ENCODE measurements at places on chromosomes 6 and 20.

DNA sequence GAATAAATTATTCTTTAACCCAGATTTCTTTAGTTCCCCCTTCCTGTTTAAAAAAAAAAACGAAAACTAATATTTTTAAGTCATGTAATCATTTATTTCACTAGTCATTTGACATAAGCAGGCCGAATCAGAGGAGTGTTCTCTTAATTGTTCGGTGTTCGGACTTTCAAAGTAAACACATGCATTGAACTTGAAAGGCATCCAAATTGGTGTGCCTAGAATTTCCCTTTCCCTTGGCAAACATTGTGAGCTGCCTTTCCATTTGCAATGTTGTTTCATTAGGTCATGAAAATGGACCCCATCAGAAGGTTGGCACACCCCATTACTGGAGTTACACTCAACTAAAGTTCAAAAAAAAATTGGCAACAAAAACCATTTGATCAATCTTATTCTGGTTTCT is 283.0 kb upstream of the MARCKS start:
- no peak for DNase-seq

DNA sequence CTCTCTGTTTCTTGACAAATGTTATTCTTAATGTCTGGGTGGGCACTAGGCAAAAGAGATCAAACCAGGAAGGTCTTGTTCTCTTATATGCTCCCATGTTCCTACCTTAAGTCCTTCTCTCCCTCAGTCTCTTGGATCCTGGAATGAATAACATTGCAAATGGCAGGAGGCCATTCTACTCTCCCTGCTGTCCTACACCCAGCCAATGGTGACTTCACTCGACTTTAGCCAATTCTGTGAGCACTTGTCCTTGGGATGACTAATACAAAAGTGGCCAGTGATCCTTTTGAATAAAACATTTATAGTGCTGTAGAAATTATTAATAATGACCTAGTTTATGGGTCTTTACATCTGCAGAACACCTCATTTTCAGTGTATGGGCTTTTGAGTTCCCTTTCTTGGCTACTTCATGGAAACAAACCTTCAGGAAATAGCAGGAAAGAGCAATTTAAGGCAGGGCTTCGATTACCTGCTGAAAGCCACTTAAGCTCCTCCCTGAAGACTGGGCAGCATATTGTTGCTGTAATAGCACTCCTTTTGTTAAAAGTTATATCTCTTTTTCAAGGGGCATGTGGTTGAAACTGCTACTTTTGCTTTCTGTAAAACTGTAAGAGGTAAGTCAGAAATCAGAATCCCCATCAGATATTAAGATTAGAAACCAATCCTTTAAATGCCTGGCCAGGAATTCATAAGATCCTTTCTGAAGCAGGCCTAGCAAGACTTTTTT is 10.5 kb downstream of the OTOR start:
- no peak for DNase-seq

DNA sequence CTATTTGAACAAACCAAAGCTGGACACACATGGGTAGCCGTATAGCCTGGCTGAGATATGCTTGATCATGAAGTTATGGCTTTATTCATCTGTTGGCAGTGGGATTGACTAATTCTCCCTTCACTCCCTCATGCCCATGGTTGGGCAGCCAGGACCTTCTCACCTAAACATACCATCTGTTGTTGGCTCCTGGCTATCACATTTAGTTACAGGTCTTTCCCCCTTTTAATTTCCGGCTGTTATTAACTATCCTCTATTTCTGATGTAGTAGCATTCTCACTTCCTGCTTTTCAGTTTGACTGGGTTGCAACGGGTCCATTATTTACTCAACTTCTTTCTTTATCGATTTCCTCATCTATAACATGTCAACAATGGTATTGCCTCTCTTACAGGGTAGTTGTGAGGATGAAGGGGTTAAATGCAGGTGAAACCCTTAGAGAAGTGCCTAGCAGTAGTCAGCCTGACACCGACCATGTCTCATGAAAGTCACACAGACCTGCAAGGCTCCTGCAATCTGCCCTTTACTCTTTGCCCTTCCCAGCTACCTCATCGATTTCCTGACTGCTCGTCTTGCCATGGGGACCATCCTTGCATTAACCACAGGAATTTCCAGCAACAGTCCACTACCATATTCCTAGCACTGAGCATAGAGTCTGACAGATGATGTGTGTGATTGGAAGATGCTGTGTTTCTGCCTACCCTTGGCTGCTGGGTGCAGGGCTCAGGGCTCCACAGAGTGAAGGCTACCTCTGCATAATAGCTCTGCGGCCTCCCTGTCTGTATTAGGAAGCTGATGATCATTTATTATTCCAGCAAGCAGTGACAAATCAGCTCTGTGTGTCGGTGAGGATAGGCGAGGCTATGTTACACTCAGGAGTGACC is 42.2 kb downstream of the PPP1R14C start:
- no peak for DNase-seq

DNA sequence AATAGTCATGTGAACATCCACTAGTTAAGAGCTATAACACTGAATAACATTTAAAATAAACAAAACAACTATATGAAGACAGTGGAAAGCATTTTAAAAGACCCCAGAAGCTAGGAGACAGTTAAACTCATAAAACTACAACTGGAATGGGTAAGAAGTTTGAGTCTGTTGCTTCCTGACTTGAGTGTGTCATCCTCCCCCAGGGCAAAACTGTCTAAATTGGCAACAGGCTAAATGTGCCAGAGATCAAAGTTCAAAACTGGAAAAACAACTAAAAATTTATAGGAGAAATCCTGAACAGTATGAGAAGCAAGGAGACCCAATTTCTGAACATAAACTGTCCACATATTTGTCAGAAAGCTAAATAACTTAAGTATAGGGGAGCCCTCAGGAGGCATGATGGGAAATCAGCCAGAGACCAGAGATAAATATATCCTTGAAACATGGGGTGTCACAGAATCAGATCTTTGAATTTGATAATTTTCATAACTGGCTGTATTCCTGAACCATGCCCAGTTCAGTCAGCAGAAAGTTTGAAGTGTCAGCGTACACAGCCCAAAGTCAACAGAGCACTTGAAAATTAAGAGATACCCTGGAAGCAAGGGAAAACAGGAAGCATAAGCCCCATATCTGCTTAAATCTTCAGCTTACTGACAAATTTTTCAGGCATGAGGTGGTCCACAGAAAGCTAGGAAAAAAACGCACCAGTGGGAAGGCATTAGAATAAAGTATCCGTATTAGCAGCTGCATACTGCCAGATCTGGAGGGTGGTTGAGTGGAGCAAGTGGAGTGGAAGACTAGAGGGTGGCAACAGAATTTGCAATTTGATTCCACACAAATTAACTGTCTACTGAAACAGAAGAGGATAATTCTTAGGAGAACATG is 516.1 kb upstream of the MAN1A1 start:
- DNase-seq = no peak

- DNase-seq = no peak
Measured at GRCh38 chr20:19977373-19977770, 39.8 kb upstream of the NAA20 start.

- DNase-seq = no peak
Measured at GRCh38 chr6:105038259-105038658, 81.4 kb downstream of the LIN28B start.

DNA sequence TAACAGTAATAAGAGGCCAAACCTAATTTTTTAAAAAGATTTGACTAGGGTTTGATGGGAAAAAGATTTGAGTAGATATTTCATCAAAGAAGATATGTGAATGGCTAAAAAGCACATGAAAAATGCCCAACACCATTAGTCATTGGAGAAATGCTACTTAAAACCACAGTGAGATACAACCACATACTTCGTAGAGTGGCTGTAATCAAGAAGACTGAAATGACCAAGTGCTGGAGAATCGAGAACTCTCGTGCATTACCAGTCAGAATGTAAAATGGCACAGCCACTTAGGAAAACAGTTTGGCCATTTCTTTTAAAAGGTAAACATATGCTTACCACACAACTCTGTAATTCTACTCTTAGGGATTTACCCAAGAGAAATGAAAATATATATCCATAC is 175.5 kb downstream of the EYA2 start:
- no peak for DNase-seq

DNA sequence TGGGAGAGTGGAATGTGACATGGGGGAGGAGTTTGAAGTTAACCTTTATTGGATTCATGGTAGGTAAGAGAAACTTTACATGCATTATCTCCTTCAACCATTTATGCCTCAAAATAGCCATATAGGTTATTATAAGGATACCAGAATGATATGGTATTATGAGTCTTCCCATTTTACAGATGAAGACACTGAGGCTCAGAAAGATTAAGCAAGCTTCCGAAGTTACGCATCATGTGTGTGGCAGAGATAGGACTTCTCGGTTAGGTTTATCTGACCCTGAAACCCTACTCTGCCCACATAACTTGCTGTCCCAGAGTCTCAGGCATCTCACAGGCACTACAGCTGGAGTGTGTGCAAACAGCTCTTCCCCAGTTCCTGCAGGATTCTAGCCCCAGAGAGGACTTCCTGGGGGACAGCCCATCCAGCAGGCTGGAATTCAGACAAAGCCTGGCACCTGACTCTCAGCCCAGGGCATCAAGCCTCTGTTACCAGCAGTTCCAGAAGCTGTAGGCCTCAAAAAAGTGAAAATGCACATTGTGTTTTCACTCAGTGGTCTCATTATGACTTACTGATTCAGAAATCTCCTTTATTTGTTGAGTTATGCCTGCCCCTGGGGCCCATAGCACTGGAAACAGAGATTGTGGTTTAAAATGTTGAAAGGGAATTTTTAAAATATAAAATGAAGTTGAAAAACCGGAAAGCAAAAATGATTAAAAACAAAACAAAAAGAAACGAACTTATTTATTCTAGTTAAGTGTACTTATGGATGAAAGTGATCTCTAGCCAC is 512.8 kb upstream of the CHD6 start:
- DNase-seq = no peak

DNA sequence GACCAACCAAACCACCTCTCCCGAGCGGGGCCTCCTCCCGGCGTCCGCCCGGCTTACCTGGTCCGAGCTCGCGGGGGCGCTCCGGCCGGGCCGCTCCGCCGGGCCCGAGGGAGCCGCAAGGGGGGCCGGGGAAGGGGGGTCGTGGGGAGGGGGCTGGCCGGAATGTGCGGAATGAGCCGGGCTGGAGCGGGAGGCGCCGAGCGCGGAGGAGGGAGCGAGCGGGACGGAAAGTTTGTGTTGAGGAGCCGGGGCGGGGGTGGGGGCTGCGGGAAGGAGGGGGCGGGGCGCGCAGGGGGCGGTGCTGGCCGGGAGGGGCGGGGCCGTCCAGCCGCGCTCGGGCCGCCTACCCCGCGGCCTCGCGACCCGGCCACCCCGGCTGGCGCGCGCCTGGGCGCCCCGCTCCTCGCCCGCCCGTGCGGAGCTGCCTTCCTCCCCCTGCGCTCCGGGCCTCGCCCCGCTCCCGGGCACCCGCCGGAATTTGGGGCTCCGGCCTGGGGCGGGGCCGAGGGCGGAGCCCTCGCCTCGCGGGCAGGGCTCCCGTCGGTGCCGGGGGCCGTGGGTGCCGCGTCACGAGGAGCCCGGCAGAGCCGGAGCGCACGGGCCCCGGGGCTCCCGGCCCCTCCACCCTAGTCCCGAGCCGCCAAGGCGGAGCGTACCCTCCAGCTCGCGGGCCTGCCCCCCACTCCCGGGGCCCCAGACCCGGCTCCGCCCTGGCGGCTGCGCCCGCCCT is at the start of gene TEAD3:
Gene TEAD3 (minus strand): TSS at position 239 of the 730 bp plus-strand sequence.
- DNase-seq = peak; percentile 59

DNA sequence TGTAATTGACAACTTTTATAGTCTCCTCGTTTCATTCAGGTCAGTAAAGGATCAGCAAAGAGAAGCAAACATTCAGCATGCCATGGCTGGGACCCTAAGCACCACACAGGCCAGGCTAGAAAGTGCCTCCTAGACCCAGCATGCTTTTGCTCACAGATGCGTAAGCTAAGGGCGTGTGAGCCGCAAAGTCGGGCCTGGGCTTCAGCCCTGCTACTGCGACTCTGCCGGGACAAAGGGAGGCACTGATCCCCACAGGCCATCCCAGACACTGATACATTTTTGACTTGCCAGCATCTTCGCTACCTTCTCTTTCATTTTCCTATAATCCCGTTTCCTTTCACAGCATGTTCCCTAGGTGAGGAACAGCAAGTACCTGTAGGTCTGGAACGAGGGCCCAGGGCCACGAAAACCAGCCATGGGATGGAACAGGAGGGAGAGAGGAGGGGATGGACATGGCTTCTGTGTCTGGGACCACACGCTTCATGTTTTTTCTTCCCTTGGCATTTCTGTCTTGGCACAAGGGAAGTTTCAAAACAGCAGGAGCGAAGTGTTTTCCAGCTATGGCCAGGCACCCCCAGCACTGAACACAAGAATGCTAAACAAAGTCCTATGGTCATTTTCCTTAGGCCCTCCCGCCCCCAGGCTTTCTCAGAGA is 42.6 kb downstream of the IRF4 start:
- DNase-seq = no peak

DNA sequence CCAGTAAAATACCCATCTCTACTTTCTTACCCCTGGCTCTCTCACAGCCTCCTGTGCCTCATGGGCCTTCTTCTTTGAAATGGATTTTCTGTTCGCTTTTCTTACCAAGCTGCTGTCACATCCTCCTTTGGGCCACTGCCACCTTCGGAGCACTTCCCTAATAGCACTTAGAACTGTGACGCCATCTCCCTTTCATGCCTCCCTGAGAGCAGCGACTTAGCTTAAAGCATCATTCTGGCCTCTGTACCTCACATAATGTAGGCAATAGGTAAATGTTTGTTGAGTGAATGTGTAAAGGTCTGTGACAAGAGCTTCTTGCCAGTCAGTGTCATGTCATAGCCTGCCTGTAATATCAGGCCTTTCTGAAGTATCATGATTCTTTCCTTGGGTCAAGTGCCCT is 78.8 kb downstream of the ADGRG6 start:
- no peak for DNase-seq

All from CD4-positive, alpha-beta T cell treated with Interleukin-1 beta for 1 hour (primary cell).